NCI-H524 (cell line): ENCODE measurements at places on chromosomes 2 and 18.

GRCh38 chr18:64288432-64288831, 139.5 kb upstream of the LINC00305 start:
- DNase-seq = no peak

GRCh38 chr18:67433971-67434370, 82.5 kb downstream of the DSEL start:
- DNase-seq = no peak

GRCh38 chr2:88667219-88667618, 24.3 kb upstream of the RPIA start:
- no peak for DNase-seq

GRCh38 chr2:98761267-98761781, 30.4 kb upstream of the MGAT4A start:
- DNase-seq = peak; percentile 9

GRCh38 chr2:14016289-14016955, 616.1 kb upstream of the LRATD1 start:
- no peak for DNase-seq

GRCh38 chr18:58320907-58321561, 277.0 kb downstream of the NEDD4L start:
- DNase-seq = no peak

DNA sequence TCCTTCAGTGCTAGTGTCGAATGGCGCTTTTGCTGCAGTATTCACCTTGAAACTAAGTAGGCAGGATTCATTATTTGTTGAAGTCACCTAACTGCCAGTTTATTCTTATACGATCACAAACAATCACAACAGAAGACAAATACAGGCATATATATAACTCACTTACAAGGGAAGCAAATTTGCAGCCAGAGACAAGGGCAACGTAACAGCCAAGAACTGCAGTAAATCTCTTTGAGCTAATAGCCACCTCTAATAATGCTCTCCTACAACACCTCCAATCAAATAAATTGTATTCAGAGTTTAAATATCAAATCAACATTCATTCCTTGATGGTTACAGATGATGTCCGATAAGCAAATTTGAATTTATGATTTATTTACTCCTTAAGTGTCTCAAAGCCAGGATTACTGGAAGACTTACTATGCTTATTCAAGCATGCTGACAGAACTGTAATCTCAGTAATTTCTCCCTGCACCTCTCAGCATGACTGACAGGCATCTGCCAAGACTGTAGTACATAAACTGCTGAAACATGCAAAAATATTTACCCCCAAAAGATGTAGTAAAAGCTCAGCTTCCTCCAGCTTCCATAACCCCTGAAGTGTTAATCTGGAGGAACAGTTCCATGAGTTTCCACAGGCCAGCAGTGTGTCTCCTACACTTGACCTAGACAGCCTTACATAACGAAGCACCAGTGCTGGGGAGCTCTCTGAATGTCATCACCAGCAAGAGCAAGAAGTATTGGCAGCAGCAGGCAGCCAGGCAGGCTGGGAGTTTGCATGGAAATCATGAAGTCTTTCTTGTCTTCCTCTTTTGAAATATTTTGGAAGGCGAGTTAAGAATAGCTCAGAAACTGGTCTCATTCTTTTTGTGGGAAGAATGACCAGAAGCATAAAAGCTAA, 20.9 kb upstream of the SCN1A start:
- DNase-seq = peak; percentile 52

DNA sequence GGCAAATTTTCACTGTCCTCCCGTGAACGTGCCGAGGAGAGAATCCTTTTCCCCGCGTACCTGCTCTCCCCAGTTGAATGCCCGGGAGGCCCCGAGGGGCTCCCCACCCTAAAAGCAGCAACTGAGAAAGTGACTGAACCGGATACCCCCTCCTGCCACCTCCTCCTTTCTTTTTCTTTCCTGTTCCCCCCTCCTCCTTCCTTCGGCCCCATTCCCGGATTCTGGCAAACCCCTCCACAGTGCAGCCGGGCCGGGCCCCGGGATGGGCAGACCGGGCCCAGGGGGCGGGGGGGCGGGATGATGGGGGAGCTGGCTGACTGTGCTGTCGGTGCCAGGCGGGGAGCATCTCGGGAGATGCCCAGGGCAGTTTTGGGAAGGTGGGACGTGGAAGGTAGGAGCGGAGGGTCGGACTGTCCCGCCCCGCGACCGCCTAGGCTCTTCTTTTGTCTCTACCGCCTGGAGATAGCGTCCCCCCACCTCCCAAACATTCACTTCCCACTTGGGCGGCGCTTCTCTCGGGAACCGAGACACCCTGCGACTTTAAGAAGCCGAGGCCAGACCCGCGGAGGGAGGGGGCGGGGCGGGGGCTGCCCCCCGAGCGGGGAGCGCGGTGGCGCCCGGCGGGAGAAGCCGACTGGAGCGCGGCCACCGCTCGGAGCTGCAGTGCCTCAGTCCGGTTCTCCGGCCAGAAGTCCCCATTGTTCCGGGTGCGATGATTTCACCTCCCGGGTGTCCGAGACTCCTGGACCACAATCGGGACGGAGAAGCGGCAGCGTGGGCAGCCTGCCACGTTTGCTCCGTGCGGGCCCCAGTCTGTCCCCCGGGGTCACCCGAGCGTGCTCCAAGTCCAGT, 8.2 kb downstream of the DLX2 start:
- DNase-seq = peak; percentile 43

DNA sequence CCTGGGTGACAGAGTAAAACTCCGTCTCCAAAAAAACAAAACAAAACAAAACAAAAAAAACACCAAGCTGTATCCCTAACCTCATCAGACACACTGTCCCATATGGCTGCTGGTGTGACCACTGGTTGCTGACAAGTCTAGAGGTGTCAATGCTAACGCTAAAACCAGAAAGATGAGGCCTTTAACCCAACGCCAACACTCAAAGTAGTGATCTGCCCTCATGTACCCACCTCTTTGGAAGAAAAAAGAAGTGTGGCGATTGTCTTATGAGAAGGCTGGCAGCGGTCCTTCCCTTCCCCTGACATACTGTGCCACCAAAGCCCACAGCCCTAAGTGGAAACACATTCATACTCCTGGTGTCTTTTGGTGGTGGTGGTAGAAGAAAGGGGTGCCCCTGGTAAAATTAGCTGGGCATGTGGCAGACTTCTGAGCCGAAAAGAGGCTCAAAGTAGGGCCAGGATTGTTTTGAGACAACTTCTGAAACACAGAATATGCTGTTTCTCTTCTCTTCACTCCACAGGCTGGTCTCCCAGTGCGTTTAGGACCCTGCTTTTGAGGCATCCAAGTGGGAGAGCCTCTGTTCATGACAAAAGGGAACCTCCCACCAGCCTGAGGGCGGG, 9.8 kb downstream of the SERTAD2 start:
- DNase-seq = no peak

GRCh38 chr18:67463829-67464228, 52.7 kb downstream of the DSEL start:
- no peak for DNase-seq

DNA sequence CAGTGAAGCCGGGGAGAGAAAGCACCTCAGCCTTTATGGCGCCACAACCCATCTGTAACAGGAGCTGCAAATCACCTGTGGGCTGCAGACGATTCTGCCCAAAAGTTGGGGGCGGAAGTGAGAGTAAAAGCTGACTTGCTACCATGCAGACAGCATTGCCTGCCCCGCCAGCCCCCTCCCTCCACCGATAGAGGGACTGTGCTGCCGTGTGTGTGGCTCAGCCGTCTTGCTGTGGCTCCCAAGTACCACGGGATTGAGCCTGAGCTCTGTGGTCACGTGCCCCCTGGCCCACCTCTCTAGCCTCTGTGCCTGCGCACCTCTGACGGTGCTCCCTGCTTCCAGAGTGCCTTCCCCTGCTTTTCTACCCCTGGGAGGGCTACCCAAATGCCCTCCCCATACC, 79.6 kb downstream of the GLI2 start:
- DNase-seq = no peak

DNA sequence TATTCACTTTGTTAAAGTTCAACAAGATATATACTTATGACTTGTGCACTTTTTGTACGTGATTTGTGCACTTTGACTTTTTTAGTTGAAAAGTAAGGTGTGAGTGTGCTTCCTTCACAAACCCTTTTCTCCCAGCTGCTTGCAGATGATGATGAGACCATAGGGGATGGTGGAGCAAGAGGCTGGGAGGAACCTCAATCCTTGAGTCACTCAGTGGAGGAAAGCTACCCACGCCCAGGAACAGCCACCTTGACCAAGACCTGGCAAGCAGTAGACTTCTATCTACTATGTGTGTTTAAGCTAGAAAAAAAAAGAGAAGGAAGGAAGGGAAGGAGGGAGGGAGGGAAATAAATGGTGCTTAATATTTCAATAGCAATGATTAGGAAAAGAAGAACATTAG, 25.2 kb upstream of the TAF1B start:
- DNase-seq = no peak
